ENCODE measurements at places on chromosomes 3 and 15. TPM values are rescaled to one million over a fixed set of nuclear protein-coding genes. Genes with fewer than 3 reads are reported as not detected.
A peak's percentile ranks its signal among the peaks of the same experiment; 100 is the strongest.

Gene ARGFX
- total RNA-seq, result not detected

Gene NPAP1
- total RNA-seq, result not detected

Gene SKIC8
- 62.6 TPM for total RNA-seq

- H3K27ac ChIP-seq, result peak overlapping the region; percentile 85
- no peaks in the 10 kb centered on the region for H3K36me3 ChIP-seq
- H3K27me3 ChIP-seq, result peaks cover 3% of the 10 kb centered on the region
- peak overlapping the region; percentile 96 for H3K4me3 ChIP-seq
- H3K4me1 ChIP-seq, result peaks cover 19% of the 10 kb centered on the region
Observed at GRCh38 chr3:108090049-108090700, 656 bp downstream of the CD47 start.

DNA sequence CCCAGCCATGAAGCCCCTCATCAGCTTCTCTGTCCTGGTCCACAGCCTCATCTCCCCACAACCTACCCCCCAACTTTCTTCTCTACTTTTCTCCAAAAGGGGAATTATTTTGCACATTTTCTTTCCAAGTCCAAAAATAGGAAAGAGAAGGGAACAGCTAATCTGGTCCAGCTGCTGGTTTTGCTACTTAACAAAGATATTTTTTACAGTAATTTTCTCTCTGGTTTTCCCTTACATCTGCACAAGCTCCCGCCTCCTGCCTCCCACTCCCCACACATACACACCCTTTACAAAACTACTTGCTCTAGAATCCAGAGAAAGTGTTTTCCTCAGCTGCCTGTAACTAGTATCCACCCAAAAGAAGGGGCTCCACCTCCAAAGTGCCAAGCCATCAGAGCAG, 177.2 kb downstream of the POLR2M start:
- no peaks in the 10 kb centered on the region for H3K36me3 ChIP-seq
- no peak for DNase-seq

- H3K4me3 ChIP-seq, result no peak overlapping the region
- peaks cover 33% of the 10 kb centered on the region for H3K4me1 ChIP-seq
- no peaks in the 10 kb centered on the region for H3K27me3 ChIP-seq
- no peak for DNase-seq
Observed at GRCh38 chr3:149393345-149394160, 16.1 kb upstream of the TM4SF1 start.

DNA sequence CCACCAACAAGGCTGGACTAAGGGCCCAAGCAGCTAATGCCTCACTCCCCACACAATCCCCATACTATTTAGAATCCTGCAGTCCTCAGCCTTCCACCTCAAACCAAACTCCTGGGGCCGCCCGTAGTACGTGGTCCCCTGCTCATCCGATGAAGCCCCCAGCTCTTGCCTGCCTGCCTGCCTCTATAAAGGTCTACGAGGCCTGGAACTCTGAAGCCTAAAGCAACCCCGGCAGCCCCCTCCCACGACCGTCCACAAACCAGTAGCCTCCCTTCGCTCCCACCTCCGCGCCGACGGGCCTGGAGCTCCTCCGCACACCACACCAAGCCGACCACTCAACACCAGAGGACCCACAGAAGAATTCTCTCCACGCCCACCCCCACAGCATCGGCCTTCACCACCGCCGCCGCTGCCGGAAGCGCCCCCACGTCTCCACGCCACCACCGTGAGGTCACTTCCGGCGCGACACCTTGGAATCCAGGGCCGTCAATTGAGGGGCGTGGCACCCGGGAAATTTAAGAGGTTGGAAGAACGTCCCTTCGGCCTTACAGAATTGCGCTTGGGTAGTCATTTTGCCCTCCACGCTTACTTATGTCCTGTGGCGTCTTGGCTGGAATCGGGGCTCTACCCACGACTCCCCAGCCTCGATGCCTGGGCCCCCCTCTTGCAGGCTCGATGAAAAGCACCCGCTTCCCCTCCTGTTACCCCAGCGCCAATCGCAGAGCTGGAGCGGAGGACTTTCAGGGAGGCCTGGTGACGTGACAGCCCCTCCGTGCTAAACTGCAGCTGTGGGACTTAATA, at the start of gene EDC3:
Gene EDC3 (minus strand): TSS at position 428 of the 801 bp plus-strand sequence. CDS start 20,900 bp downstream, outside the sequence.
- peak; percentile 92 for DNase-seq
- H3K4me3 ChIP-seq, result peak within 1 kb of the TSS; percentile 84
- H3K27me3 ChIP-seq, result no peaks in the 10 kb centered on the region
- H3K4me1 ChIP-seq, result peaks cover 17% of the 10 kb centered on the region

DNA sequence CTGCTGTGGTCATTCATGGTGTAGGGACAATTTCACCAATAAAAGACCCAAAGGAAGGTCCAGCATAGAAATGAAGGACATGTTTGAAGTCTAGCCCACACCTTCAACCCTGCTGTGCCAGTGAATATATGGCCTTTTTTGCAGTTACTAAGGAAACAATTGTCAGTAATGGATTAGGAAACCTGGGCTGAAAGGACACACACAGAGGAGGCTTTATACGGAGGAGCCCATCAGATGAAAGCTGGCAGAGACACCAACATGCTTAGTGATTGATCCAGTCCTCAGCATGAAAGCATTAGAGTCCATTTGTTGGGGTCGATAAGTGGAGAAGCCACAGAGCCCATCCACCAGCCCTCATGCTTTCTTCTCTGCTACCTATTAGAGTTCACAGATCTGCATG, 584.3 kb downstream of the AGBL1 start:
- no peak for DNase-seq
- no peak overlapping the region for H3K4me3 ChIP-seq
- H3K4me1 ChIP-seq, result no peaks in the 10 kb centered on the region

DNA sequence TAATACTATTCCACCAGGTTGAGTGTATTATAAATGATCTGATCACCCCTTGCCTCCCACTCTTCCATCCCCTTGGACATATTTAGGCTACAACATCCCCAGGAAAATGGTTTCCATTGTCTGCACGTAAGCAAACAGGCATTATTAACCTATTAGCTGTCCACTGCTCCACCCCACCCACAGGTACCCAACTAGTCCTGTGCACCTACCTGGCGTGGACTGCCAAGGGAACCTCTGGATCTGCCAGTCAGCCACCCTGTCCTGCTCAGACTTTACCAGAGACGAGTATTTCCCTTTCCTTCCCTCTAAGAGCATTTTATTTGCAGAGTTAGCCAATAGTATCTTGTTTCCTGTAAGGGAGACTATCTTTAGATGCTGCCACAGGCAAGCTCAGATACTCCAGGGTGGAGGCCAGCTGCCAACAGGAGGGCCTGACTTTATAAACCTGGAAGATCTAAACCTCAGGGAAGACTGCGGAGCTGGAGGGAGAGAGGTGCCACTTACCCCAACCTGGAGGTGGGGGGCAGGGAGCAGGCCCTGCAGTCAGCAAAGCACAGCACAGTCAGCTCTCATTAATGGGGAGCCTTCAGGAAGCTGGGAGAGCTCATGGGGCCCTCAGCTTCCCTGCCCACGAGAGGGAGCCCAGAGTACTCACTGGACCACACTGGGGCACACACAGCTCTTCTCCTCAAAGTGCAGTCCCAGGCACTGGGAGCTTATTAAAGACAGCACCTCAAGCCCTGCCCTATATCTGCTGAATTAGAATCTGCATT, at the start of gene CX3CR1:
Gene CX3CR1 (minus strand): TSS at position 292 of the 773 bp plus-strand sequence. CDS start 13,527 bp downstream, outside the sequence.
- H3K36me3 ChIP-seq, result no peaks in the 10 kb centered on the region
- H3K27me3 ChIP-seq, result peaks cover 14% of the 10 kb centered on the region
- H3K4me3 ChIP-seq, result no peak within 1 kb of the TSS
- H3K27ac ChIP-seq, result no peak within 1 kb of the TSS
- DNase-seq, result no peak
